ENCODE measurements at places on chromosomes 12 and 14.

DNA sequence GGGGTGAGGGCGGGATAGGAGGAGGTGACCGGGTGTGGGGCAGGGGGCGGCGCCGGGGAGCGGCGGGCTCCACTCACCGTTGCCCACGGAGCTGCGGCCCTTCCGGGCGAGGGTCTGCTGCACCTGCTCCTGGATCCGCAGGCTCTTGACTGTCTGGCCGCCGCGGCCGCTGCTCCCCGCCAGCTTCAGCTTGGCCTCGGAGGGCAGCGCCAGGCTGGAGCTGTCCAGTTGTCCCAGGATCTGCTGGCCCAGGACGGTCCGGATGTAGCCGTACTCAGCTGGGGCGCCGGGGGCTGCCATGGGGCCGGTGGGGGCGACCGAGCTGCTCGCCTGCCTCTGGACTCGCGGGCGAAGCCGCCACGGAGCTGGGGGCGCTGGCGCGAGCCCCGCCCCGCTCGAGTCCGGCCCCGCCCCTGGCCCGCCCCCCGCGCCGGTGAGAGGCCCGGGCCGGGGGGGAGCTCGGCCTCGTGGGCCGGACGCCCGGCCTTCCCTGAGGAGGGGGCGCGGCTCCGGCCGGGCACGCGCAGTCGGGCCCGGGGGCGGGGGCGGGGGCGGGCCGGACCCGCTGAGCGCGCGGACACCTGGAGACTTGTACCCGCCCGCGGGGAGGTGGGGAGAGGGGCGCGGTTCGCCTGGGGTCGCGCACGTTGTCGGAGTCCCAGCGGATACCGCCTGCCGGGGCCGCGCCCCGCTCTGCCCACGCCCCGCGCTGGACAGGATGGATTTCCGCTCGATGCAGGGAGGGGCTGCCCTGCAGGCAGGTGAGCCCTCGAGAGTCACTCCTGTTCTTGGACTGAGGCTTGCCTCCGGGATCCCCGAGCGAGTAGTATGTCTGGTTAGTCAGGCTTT, at the start of gene PKP2:
Gene PKP2 (minus strand): TSS at position 346 of the 849 bp plus-strand sequence. CDS start 46 bp downstream, at position 300.
- DNase-seq, result peak; percentile 94

GRCh38 chr12:58148405-58148804, 207.0 kb downstream of the ATP23 start:
- DNase-seq, result no peak

DNA sequence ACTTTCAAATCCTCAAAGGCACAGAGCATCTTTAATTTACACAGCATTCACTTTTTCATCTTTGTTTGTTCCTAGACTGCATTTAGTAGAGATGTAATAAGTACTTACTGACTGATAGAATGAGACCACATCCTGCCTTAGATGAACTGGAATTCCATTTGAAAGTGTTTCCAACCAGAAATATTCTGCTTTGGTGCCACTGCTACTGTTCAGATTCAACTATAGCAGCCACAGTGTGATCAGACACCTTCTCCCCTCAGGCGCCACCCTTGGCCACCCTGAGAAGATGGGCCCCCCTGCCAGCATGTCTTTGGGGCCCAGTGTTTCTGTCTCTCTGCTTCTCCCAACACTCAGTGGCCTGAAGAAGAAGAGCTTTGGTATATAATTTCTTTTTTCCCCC, 449.1 kb downstream of the RAD51B start:
- no peak for DNase-seq

- DNase-seq, result no peak
Observed at GRCh38 chr12:131128556-131128955, 174.8 kb downstream of the ADGRD1 start.

- no peak for DNase-seq
Observed at GRCh38 chr12:18953505-18953904, 176.0 kb upstream of the PLEKHA5 start.

GRCh38 chr12:28780096-28780495, 369.0 kb upstream of the FAR2 start:
- DNase-seq, result no peak

GRCh38 chr14:102481791-102482238, 27.8 kb downstream of the ANKRD9 start:
- no peak for DNase-seq

DNA sequence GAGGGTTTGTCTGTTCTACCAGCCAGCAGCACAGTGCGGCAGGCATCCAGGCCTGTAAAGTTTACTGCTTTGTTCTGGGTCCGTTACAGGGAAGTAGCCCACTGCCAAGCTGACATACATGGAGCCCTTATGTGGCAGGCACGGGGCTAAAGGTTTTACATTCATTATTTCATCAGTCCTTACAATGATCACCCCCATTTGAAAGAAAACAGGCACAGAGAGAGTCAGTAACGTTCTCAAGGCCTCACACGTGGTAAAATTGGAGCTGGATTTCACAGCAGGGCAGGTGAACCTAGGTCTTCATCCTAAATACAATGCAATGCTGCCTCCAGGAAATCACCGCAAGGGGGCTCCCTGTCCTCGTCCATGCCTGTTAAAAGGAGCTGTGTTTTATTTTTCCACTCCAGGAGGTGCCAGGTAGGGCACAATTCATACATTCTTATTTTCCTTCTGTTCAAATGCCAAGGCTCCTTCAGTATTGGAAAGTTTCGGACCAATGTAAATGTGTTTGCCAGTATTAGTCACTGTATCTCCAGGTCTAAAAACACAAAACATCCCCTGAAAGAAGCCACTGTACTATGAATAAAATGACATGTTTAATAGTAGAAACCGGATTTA, 172.2 kb upstream of the GZMB start:
- DNase-seq, result no peak

DNA sequence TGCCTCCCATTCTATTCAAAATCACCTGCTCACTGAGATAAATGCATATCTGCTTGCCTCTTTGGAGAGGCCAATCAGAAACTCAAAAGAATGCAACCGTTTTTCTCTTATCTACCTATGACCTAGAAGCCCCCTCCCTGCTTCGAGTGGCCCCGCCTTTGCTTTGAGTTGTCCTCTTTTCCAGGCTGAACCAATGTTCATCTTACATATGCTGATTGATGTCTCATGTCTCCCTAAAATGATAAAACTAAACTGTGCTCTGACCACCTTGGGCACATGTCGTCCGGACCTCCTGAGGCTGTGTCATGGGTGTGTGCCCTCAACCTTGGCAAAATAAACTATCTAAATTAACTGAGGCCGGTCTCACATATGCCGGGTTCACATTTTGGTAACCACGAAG, 64.1 kb upstream of the HECTD1 start:
- DNase-seq, result no peak

GRCh38 chr12:58174316-58174715, 232.9 kb downstream of the ATP23 start:
- DNase-seq, result no peak

GRCh38 chr14:100644383-100644782, 57.2 kb upstream of the BEGAIN start:
- DNase-seq, result no peak

GRCh38 chr14:52974406-52974805, 23.6 kb upstream of the FERMT2 start:
- DNase-seq, result no peak

- no peak for DNase-seq
Observed at GRCh38 chr12:44021471-44021971, 185.6 kb downstream of the TMEM117 start.

DNA sequence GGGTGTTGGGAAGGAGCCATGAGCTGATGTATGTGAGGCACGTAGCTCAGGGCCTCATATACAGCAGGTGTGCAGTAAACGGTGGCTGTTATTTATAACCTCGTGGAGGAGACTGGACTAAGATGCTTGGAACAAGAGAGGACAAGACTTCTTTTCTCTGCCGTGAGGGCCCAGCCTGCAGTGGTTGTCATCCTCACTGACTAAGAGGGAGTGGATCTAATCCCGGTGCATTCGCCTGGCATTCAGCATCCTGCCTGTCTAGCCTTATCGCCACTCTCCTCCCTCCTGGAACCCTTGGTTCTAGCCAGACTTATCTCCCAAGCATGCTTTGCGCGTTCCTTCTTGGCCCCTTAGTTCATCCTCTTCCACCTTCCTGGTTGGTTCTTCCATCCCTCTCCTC, 3.9 kb downstream of the TSPAN9 start:
- no peak for DNase-seq

DNA sequence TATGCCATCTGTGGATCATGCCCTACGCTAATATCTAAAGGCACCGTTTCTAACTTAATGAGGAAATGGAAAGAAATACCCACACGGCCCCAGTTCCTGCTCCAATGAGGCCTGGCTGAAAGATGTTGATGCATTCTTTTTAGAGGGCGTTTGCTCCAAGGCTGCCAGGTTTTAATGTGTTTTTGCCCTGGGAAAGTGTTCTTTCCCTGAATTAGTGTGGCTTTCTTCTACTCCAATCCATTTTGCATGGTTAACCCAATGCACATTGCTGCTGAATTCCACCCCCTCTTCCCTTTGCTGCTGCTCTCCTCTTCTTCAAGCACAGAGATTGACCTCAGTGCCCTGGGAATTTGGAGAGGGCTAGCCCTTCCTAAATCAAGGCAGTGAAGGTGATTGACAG, 1.1 kb downstream of the MYF5 start:
- DNase-seq, result no peak

DNA sequence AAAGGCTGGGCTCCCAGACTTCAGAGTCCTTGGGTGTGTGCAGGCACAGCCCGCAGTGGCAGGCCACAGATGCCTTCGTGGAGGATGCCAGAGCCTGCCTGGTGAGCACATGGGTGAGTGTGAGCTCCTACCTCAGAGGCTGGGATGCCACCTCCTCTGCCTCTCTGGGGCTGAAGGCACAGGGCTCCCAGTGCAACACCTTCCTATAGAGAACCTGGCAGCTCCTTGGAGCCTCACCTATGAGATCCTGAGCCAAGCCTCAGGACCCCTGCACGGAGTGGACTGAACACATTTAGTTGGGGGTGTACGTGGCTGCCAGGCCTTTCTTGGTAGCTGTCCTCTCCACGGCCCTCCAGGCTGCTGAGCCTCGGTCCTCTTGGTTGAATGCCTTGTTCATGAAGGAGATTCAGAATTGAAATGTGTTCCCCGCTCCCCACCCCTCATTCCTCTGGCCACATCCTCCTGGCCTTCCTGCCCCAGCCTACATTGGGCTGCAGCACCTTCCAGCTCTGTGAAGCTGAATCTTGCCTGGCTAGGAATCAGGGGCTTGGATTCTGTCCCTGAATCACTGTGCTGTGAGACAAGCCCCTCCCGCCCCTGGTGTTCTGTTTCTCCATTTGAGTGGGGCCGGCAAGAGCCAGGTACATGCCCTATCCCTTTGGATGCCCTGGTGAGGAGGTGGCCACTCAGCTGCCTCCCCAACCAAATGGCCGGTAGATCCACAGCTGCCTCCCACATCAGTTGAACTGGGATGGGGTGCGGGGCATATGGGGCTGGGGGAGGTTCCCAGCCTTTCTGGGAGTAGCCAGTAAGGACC, 38.7 kb upstream of the TRAF3 start:
- DNase-seq, result no peak

DNA sequence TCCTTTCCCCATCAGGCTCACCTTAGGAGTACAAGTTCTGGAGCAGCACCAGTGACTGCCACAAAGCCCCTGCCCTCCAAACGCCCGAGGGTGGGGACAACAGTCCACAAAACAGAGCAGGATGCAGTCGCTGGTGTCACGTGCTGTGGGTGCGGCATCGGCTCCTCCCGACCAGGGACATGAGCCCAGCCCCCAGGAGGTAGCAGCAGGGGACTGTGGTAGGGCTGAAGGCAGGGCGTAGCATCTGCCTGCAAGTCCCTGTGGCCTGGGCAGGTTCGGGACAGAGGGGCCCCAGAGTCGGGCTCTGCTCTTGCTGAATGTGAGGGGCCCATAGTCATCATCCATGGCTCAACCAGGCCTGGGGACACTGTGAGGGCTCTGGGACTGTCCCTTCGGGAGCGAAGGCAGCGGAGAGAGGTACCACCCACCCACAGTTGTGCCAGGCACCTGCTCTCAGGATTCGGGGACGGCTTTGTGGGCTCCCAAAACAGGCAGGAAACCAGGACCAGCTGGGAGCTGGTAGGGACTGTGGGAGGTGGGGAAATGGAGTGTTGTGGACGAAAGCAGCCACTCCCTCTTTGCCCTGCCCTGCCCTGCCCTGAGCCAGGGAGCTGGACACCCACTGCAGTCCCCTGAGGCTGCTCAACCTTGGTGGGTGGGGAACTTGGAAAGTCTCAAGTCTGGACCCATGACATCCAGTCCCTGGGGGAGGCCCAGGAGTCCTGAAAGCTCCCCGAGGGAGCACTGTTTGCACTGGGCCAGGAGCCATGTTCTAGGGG, 30.7 kb downstream of the FBRSL1 start:
- DNase-seq, result no peak

DNA sequence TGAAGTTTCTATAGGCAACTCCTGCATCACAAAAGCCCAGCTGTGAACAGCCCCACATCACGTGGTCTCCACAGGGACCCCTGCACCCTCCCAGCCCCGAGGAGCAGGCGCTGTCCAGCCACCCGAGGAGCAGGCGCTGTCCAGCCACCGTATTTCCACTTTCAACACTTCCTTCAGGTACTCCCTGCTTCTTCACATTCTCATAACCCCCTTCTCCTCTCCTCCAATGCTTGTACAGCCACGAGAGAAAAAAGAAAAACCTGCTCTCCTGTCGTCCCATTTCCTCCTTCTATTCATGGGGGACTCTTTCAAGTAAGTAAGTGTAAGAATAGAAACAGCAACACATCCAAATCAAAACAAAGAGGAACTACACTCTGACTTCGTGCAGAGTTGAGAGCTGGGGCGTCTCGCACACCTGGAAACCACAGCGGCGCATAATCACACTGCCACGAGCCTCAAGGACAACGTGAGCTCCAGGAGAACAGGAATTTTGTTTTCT, 11.9 kb downstream of the CDC42BPB start:
- DNase-seq, result no peak

DNA sequence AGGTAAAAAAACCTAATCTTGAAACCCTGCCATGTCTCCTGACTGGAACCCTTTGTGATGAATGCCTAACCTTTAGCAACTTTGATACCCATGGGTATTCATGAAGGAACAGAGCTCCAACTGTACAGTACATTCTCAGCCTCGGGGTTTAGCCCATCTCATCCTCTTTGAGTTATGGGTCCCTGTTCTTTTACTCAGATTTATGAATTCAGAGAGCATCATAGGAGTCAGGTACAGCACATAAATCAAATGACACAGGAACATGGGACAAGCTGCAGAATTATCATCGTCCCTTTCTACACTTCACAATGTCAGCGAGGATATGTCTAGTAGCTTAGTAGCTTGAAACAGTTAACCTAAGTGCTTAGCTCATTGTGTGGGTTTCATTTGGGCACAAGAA, 527.4 kb downstream of the NOVA1 start:
- no peak for DNase-seq

- no peak for DNase-seq
Observed at GRCh38 chr14:101122237-101123141, 219.0 kb upstream of the RTL1 start.

DNA sequence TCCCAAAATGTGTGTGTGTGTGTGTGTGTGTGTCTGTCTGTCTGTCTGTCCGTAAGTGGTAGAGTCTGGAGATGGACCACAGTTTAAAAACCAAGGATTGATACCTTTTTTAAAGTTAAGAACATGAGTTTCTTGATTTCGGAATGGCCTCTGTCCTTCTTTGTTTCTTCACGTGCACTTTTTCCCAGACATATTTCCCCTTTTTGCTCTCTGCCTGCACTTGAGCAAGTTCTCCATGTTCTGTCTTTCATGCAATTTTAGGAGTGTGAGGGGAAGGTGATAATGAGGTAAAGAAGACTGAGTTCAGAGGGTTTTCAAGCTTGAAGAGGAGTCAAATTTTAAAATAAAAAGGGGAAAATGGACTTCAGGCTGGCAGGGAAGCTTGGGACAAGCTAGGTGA, 12.7 kb downstream of the OLR1 start:
- DNase-seq, result no peak

Measured in 8988T (cell line).